Activated CD4-positive, alpha-beta T cell treated with anti-CD3 and anti-CD28 coated beads for 1 hour (primary cell): ENCODE measurements at places on chromosomes 4 and X.

DNA sequence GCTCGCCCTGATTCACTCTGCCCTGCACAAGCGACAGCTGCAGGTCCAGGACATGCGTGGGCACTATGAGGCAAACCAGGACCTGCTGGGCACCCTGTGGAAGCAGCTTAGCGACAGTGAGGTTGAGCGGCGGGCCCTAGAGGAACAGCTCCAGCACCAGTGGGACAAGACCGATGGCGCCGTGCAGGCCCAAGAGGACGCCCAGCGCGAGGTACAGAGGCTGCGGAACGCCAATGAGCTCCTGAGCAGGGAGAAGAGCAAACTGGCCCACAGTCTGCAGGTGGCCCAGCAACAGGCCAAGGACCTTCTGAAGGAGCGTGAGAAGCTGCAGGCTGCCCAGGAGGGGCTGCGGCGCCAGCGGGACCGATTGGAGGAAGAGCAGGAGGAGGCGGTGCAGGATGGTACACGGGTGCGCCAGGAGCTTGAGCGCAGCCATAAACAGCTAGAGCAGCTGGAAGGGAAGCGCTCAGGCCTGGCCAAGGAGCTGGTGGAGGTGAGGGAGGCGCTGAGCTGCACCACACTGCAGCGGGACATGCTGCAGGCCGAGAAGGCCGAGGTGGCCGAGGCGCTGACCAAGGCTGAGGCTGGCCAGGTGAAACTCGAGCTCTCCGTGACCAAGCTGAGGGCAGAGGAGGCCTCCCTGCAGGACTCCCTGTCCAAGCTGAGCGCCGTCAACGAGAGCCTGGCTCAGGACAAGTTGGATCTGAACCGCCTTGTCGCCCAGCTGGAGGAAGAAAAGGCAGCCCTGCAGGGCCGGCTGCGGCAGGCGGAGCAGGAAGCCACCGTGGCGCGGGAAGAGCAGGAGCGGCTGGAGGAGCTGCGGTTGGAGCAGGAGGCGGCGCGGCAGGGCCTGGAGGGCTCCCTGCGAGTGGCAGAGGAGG lies 12.8 kb downstream of the SMIM10L2A start:
- DNase-seq: no peak

DNA sequence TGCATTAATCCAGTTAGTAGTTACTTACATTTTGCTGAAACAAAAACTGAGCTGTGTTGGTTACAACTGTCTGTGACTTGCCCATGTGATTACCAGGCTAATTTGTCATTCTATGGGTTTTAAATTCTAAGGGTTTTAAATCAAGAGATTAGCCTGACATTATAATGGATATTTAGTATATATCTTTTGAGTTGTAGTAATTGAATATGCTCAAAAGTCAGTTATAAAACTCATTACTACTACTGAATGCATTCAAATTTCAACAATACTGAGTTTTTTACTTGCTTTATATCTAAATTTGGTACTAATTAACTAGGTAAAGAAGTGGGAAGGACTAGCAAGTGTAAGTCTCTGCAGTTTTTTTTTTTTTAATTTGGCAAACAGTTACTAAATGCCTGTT lies 14.7 kb downstream of the LARP7 start:
- DNase-seq: no peak

- no peak for DNase-seq
These were observed 48.5 kb upstream of the IL15 start for GRCh38 chr4:141587897-141588296.

DNA sequence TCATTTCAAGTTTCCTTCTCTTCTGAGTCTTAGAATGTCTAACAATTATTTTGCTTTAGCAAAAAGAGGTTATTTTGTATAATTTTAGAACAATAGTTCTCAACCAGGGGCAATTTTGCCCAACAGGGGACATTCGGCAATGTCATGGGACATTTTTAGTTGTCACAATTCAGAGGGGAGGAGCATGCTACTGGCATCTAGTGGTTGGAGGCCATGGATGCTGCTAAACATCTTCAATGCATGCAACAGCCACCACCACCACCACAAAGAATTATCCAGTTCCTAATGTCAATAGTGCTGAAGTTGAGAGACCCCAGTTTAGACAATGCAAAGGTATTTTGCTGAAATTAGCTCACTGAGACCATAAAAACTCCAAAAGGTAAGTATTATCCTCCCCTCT lies 122.5 kb downstream of the ARHGAP6 start:
- DNase-seq: no peak

DNA sequence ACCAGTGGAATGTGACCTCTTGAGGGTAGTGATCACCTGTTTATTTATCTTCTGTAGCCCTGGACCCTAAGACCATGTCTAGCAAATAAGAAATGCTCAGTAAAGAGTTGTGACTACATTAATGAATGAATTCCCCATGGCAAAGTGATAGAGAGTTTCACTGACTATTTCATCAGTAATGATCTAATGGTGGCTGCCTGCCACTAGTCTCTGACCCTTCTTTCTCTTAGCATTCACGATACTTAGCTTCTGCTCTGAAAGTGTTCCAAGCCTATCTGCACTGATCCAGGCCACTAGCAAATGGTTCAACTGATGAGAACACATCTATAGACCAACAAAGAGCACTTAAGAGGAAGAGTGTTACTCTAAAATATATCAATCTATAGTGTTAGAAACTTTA lies 50.0 kb upstream of the RASGEF1B start:
- no peak for DNase-seq

DNA sequence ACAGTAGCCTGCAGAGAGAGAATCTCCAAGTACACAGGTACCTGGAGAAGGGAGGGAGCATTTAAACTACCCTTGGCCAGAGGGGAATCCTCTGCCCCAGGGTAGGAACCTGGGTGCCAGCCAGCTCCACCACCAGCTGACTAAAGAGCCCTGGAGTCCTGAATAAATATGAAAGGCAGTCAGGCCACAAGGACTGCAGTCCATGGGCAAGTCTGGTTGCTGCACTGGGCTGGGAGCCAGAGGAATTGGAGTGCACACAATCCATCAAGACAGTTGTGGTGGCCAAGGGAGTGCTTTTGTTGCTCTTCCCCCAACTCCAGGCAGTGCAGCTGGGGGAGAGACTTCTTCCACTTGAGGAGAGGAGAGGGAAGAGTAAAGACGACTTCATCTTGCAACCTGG lies 172.5 kb downstream of the HNRNPD start:
- DNase-seq: no peak

DNA sequence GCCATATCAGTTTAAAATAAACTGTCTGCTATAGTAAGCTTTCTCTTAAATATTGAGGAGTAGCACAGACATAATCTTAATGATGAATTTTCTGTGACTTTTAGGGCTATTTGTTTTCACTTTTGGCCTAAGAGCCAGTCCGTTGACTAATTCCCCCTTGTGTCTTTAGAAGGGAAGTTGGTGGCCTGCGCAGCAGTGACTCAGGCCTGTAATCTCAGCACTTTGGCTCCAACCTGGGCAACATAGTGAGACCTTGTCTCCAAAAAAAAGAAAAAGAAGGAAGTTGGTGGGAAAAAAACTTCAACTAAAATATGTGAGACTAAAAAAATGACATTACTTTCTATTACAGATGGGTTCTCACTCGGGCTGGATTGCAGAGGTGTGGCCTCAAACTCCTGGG lies 3.4 kb downstream of the NCAPG start:
- no peak for DNase-seq

DNA sequence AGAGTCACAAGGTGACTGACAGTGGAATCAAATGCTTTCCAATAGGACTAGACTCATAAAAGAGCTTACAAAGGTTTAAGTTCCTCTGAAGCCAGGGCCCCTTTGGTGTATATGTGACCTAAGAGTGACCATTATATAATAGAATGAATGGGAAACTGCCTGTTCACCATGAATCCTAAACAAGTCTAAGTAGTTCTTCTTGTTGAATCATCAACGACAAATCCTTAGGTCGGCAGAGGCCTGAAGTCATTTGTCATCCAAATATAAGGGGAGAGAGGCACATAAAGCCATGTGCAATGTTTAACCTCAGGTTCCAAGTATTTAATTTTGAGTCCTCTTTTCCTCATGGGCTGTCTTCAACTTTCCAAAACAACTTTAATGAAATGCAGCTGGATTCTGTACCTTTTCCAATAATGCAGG lies 122.4 kb downstream of the RASL11B start:
- DNase-seq: no peak

DNA sequence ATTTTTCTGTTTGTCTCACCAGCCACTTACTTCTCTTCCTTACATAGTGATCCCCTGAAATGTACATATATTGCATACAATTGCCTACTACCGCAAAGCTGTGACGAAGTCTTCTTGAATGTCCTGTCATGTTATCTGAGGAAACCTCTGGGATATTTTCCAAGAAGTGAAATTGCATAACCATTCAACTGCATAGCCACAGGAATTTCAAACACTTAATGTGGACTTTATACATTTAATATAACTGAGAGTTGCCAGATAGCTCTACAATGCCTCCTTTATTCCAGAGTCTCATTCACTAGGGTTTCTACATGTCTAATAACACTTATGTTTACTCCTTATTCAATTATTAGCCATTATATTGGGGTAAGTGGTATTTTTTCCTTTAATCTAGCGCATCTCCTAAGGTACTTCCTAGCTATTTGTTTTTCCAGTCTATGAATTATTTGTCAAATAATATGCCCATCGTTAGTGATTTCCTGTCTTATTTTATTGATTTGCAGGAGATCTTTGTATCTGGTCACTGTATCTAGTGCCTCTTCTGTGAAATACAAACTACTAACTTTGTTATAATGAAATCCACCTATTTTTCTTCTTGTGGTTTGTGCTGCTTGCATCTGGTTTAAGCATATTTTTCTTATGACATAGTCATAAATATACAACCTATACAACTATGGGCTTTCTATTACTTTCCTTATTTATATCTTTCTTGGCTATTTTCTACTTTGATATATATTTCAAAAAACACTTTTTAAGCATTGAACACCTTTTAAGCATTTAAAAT lies 69.2 kb upstream of the GRID2 start:
- DNase-seq: no peak

DNA sequence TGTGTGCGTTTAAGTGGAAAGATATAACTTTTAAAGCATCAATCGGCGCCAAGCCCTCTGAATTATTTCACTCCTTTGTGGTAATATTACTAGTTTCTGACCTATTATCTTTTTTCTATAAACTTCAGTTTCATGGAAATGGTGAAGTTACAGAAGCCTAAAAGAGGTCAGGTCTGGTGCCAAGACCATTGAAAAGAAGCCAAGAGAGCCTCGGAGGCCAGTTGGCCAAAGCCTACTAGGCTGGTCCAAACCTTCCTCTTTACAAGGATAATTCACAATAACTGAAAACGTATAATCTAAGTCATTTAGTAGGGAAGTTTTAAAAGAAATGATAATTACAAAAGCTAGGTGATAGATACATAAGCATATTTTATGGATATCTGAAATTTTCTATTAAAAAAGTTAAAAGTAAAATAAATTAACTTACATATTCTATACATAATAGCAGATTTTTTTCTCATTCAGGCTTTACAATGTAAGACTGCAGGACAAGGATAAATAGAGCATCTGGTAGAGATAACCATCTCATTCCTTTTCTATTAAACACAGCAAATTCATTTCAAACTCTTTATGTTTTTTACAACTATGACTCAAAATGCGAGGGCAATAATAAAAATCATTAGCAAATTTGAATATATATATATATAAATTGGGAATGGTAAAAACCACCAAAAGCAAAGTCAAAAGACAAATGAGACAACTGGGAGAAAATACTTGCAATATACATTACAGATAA lies 49.2 kb downstream of the WDFY3 start:
- no peak for DNase-seq

DNA sequence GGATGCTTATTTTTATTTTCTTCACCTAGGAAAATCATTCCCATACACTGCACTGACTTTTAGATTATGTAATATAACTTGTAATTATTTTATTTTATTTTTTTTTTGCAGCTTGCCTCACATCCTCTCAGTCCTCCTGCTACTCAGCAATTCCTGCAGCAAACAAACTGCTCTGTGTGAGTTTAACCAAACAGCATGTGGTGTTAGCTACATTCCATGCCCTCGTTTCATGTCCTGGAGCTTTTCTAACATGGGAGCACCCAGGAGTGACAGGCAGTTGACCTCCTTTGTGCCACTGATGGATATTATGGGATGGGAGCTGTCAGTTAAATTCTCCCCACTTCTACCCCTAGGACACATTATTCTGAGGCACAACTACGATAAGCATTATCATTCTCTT lies 24.8 kb downstream of the CXCL1 start:
- DNase-seq: no peak

GRCh38 chrX:121761845-121762244 lies 714.4 kb downstream of the GLUD2 start:
- no peak for DNase-seq

DNA sequence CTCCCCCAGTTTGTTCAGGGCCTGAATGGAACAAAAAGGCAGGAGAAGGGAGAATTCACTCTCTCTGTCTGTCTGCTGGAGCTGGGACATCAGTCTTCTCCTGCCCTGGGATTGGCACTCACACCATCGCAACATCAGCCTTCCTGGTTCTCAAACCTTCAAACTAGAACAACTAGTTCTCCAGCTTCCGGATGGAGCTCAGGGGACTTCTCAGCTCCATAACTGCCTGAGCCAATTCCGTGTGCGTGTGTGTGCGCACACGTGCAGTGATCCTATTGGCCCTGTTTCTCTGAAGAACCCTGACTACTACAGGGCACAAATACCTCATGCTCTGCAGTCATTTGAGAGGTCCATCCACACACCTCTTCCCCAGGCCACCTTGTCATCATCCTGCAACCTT lies 18.7 kb upstream of the MAN2B2 start:
- no peak for DNase-seq

- DNase-seq: no peak
These were observed 14.9 kb downstream of the NRK start for GRCh38 chrX:105837232-105837631.

GRCh38 chr4:138003248-138003647 lies 238.9 kb downstream of the SLC7A11 start:
- DNase-seq: no peak

GRCh38 chrX:74371425-74372222 lies 49.7 kb upstream of the SLC16A2 start:
- no peak for DNase-seq

- no peak for DNase-seq
These were observed 40.3 kb downstream of the FANCB start for GRCh38 chrX:14832586-14832985.

GRCh38 chr4:163922302-163922701 lies 427.8 kb downstream of the TMA16 start:
- no peak for DNase-seq

DNA sequence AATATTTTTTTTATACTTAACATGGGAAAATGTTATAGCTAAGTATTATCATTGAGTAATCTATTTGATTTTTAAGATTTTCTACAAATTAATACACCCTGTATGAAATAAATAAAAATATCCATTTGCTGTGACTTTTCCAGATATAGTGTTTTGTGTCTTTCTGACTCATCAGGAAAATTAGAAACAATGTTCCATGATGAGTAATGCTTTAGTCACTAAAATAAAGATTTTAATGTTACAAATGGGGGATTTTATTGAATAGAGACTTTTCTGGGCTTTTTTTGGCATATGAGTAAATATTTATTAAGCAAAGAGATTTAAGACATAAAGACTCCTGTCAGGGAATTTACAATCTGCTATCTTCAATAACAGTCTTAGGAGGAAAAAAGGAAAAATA lies 279.2 kb upstream of the NOCT start:
- DNase-seq: no peak
